ENCODE measurements at places on chromosomes 7 and 10.

DNA sequence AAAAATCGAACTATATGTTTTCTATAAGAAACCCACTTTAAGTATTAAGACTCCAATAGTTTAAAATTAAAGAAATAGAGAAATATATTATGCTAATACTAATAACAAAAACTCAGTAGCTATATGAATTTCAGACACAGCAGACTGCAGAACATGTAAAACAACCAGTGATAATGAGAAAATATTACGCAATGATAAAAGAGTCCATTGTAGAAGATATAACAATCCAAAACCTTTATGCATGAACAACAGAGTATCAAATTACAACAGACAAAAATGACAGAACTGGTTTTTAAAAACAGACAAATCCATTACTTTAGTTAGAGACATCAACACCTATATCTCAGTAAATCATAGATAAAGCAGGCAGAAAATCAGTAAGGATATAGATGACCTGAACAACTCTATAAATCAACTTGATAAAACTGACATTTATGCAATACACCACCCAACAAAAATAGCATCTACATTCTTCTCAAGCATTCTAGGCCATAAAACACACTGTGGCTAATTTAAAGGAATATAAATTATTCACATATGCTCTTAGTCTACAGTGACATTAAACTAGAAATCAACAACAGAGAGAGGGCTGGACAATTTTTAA is 669.5 kb upstream of the GHITM start:
- H3K27me3 ChIP-seq, result no peaks in the 10 kb centered on the region
- no peak for DNase-seq
- H3K4me3 ChIP-seq, result no peak overlapping the region
- no peaks in the 10 kb centered on the region for H3K4me1 ChIP-seq

DNA sequence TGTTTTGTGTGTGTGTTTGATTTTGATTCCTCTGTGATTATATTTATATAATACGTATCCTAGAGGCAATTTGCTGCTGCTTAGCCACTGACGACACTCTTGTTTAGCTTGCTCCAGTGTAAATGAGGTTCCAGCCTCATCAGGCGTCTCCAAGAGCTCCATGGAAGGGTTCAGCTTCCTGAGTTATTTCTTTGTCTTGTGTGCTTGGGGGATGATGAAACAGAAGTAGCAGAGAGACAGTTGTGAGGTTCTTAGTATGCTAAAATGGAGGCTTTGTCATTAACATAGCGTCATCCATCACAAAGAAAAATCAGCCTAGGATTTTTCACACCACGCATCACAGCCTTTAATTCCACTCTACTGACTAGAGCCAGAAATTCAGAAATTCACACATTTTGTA is 85.1 kb downstream of the KLF6 start:
- no peaks in the 10 kb centered on the region for H3K36me3 ChIP-seq
- no peaks in the 10 kb centered on the region for H3K4me1 ChIP-seq
- no peak for DNase-seq
- no peak overlapping the region for H3K4me3 ChIP-seq
- no peaks in the 10 kb centered on the region for H3K27me3 ChIP-seq

DNA sequence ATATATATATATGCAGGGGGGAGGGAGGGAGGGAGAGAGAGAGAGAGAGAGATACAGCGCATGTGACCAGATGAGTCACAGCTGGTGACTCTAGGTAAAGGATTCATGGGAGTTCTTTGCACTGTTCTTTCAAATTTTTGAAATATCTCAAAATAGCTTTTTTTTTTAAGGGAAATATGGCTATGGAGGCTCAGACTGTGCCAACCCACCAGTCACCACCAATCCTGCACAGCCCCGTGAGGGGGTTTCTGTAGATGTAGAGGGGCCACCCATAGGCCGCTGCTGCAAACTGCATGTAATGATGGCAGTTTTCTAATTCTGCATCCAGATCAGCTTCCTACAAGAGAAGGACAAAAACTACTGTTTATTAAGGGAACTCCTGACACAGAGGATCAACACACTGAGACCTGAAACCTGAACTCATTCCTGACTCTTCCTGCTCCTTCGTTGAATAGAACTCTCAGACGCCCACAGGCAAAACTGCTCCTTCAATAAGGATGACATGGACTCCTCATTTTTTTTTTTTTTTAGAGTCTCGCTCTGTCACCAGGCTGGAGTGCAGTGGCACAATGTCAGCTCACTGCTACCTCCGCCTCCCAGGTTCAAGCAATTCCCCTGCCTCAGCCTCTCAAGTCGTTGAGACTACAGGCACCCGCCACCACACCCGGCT is 17.3 kb downstream of the DAGLB start:
- H3K27ac ChIP-seq, result no peak overlapping the region
- no peak for DNase-seq
- no peaks in the 10 kb centered on the region for H3K36me3 ChIP-seq
- H3K4me3 ChIP-seq, result no peak overlapping the region
- H3K27me3 ChIP-seq, result no peaks in the 10 kb centered on the region
- H3K4me1 ChIP-seq, result no peaks in the 10 kb centered on the region

DNA sequence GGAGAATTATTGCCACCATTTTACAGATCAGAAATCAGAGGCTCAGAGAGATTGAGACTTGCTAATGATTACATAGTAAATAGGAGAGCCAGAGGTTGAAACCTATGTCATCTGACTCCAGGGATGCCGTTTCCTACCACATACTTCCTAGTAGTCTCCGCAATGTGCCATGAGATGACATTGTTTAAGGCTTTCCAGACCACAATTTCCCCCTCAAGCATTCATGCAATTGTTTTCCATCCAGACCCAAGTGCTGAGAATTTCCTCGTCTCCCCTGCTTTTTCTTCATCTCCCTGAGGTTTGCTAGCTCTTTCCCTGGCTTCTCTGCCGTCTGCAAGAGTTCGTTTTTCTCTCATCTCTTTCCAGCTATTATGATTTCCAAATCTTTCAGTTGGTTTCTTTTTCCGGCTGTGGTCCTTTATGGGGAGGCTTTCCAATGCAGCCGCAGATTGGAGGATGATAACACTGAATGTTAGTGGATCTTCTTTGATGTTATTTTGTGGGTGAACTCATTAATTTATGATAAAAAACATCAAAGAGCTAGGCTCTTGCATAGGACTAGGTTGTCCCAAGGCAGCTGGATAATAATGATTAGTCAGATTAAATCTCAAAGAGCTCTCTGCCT is 6.9 kb upstream of the GOLGA7B start:
- H3K27me3 ChIP-seq, result no peaks in the 10 kb centered on the region
- no peaks in the 10 kb centered on the region for H3K36me3 ChIP-seq
- no peaks in the 10 kb centered on the region for H3K4me1 ChIP-seq
- no peak overlapping the region for H3K27ac ChIP-seq
- no peak for DNase-seq

GRCh38 chr7:2394566-2395082 is 8.8 kb upstream of the CHST12 start:
- H3K36me3 ChIP-seq, result no peaks in the 10 kb centered on the region
- no peak overlapping the region for H3K27ac ChIP-seq
- DNase-seq, result no peak
- H3K4me1 ChIP-seq, result no peaks in the 10 kb centered on the region
- H3K27me3 ChIP-seq, result no peaks in the 10 kb centered on the region

- H3K4me3 ChIP-seq, result no peak overlapping the region
- no peaks in the 10 kb centered on the region for H3K36me3 ChIP-seq
- no peak overlapping the region for H3K27ac ChIP-seq
- no peaks in the 10 kb centered on the region for H3K4me1 ChIP-seq
- H3K27me3 ChIP-seq, result no peaks in the 10 kb centered on the region
These were observed 143.9 kb downstream of the PHTF2 start for GRCh38 chr7:77942431-77942830.

GRCh38 chr10:62498271-62498670 is 124.1 kb downstream of the ZNF365 start:
- H3K27ac ChIP-seq, result no peak overlapping the region
- no peak for DNase-seq
- no peak overlapping the region for H3K4me3 ChIP-seq
- H3K27me3 ChIP-seq, result no peaks in the 10 kb centered on the region

DNA sequence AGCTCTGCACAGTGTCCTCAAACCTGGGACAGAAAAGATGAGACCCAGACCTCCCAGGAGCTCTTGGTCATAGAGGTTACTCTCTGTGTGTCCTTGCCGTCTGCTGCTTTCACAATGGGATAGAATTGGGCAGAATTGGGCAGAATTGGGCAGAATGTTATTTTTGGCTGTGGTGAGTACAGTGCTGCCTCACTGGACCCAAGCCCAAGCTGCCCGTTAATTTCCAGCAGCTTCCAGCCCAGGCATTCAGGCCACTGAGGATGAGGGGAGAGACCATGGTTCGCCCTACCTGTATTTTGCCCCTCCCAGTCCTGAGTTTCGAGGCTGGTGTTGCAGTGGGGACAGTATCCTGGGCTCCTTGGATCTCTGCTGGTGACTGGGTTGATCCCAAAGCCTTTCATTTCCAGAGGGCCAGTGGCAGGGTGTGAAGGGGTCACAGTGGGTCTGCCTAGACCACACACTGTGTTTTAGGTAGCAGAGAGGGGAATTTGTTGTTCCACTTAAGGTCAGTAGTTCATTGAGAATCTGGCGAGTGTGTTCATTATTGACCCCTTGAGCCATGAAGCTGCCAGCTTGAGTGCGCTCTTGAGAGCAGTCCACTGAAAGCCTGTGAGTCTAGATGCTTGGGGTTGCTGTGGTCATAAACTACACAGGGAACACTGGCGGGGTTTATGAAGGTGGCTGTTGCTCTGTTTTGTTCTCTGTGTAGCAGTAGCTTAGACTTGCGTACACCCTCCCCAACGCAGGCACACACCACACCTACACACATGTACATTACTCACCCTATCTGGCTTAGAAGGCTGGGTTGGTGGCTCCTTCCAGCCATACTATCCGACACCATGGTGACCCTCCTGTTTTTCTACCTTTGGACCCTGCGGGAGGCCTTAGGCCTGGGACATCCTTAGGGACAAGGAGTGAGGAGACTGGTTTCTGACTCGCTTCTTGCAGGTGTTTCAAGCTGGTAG is 23.5 kb downstream of the NACAD start:
- no peaks in the 10 kb centered on the region for H3K27me3 ChIP-seq
- no peak for DNase-seq
- H3K4me1 ChIP-seq, result no peaks in the 10 kb centered on the region
- H3K36me3 ChIP-seq, result no peaks in the 10 kb centered on the region
- no peak overlapping the region for H3K4me3 ChIP-seq

- H3K4me1 ChIP-seq, result peaks cover 6% of the 10 kb centered on the region
- no peak overlapping the region for H3K27ac ChIP-seq
- no peak for DNase-seq
These were observed 84.2 kb downstream of the STRA8 start for GRCh38 chr7:135317676-135318325.

GRCh38 chr10:29105516-29106215 is 183.2 kb upstream of the LYZL1 start:
- H3K4me3 ChIP-seq, result no peak overlapping the region
- no peaks in the 10 kb centered on the region for H3K27me3 ChIP-seq
- H3K4me1 ChIP-seq, result no peaks in the 10 kb centered on the region
- peak overlapping the region; percentile 1 for H3K27ac ChIP-seq
- H3K36me3 ChIP-seq, result no peaks in the 10 kb centered on the region

- peak overlapping the region; percentile 92 for H3K27ac ChIP-seq
- peaks cover 8% of the 10 kb centered on the region for H3K4me1 ChIP-seq
- H3K36me3 ChIP-seq, result no peaks in the 10 kb centered on the region
- DNase-seq, result peak; percentile 71
- peak overlapping the region; percentile 33 for H3K4me3 ChIP-seq
These were observed 78.9 kb downstream of the MKI67 start for GRCh38 chr10:128047351-128047750.

DNA sequence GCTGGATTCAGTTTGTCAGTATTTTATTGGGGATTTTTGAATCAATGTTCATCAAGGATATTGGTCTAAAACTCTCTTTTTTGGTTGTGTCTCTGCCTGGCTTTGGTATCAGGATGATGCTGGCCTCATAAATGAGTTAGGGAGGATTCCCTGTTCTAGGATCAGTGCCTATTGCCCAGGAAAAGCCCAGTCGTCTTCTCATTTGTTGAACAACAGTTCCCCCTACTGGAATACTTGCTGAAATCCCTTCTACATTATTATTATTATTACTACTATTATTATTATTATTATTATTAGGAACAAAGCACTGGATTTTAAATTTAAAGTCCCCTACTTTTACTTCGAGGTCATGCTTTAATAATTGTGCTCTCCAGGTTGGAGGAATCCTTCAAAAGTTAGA is 528.9 kb downstream of the MAGI2 start:
- no peaks in the 10 kb centered on the region for H3K27me3 ChIP-seq
- H3K4me1 ChIP-seq, result no peaks in the 10 kb centered on the region
- no peak overlapping the region for H3K4me3 ChIP-seq
- H3K36me3 ChIP-seq, result no peaks in the 10 kb centered on the region
- H3K27ac ChIP-seq, result no peak overlapping the region
- DNase-seq, result no peak

DNA sequence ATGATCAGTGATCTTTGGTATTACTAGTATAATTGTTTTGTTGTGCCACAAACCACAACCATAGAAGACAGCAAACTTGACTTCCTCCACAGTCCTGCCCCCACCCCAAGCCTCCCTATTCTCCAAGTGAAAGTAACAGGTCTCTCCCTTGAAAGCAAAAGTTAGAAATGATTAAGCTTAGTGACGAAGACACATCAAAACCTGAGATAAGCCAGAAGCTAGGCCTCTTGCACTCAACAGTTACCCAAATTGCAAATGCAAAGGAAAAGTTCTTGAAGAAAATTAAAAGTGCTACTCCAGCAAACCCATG is 7.5 kb downstream of the SAR1A start:
- H3K4me1 ChIP-seq, result peaks cover 3% of the 10 kb centered on the region
- no peaks in the 10 kb centered on the region for H3K36me3 ChIP-seq
- H3K27me3 ChIP-seq, result no peaks in the 10 kb centered on the region
- no peak overlapping the region for H3K4me3 ChIP-seq
- DNase-seq, result no peak

- H3K4me3 ChIP-seq, result peak overlapping the region; percentile 17
- no peak overlapping the region for H3K27ac ChIP-seq
- peaks cover 32% of the 10 kb centered on the region for H3K27me3 ChIP-seq
These were observed 658 bp upstream of the PTPRN2 start for GRCh38 chr7:158588085-158588877.

- DNase-seq, result no peak
- no peak overlapping the region for H3K27ac ChIP-seq
- H3K27me3 ChIP-seq, result no peaks in the 10 kb centered on the region
- no peaks in the 10 kb centered on the region for H3K4me1 ChIP-seq
- H3K4me3 ChIP-seq, result no peak overlapping the region
These were observed 195.0 kb upstream of the SVIL start for GRCh38 chr10:29829776-29830175.

DNA sequence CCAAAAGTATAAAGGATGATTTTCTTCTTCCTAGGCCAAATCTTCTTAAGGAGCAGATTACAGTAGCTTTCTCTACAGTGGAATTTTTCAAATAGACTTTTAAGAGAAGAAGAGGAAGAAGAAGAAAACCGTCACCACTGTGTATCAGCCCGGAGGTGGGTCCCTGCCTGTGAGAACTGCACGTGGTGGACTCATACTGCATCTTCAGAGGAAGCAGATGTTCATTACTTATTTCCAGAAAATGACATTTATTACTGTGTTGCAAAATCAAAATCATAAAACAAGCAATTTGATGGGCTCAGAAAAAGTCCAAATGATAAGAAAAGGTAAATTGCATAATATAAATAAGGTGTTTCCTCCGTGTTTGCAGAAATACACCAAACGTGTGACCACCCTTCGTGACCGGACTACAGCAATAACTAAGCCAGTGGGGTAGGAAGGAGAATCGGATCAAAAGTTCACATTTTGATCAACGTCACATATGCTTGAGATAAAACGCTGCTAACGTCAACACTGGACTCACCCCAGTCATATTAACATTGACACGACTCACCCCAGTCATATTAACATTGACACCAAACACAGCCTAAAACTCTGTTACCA is 179.2 kb downstream of the PTPRN2 start:
- no peaks in the 10 kb centered on the region for H3K4me1 ChIP-seq
- no peaks in the 10 kb centered on the region for H3K27me3 ChIP-seq
- DNase-seq, result no peak
- no peaks in the 10 kb centered on the region for H3K36me3 ChIP-seq
- H3K27ac ChIP-seq, result no peak overlapping the region
